ENCODE measurements at places on chromosomes 5 and 9.

- DNase-seq = no peak
Observed at GRCh38 chr9:589723-590122, 251.8 kb upstream of the DMRT1 start.

DNA sequence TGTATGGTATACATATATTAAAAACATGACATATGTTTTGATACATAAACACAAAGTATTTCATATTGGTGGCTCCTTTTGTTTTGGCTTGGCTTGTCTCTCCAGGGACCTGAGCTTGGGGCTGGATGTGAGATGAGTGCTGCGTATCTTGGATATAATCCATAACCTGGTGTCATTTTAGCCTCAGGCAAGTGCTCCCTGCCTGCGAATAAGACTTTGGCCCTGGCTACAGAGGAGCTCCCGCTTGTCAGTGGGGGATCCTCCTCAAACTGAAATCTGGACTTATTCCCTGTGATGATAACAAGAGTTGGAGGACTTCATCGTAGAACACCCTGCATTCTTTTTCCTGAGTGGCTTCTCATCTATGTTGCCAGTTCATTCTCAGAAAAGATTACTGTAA lies 341.7 kb upstream of the CLINT1 start:
- DNase-seq = no peak

DNA sequence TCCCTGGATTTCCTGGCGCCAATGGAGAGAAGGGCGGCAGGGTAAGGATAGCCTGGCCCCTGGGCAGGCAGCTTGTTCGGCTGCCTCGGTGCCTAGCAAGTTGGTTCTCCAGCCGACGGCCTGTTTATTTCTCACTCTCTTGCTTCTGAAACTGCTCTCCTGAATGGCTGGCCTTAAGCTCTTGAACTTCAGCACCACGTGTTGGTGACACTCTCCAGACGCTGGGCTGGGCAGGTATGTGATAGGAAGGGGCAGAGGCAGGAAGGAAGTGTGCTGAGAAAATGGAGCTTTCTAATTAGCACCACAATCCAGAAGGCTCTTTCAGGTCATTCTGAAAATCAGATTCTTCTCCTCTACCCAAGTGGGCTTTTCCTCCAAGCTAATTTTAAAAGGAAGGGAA lies 91.4 kb upstream of the FCN2 start:
- DNase-seq = no peak

GRCh38 chr5:108720391-108720790 lies 27.3 kb upstream of the FER start:
- DNase-seq = no peak

DNA sequence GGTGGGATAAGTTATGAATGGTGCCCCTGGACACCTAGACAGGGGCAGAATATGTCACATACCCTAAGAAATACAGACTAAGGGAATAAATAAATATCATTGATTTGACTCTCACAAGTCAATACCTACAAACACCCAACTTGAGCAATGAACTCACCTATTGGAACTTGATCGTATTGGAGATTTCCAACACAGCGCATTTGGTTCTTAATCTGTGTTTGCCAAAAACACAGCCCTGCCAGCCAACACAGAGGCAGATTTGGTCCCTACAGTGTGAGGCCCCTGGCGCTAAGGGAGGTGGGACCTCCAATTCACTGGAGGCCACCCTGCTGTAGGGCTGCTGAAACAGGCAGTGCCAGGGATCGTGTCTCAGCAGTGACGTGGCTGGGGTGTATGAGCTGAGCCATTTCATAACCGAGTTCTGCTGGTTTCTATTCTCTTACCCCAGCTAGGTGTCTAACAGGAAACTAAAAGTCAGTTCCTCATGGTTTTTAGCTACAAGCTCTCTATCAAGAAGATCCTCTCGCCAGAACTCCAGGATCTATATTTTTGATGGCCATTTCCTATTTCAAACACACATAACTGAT lies 84.5 kb downstream of the SLC1A1 start:
- no peak for DNase-seq
